HT1080 (cell line): ENCODE measurements at places on chromosomes 1 and 21.

- DNase-seq = no peak
Measured at GRCh38 chr1:3795453-3796214, 664 bp downstream of the LRRC47 start.

GRCh38 chr21:44571844-44572782, 1.4 kb upstream of the KRTAP10-4 start:
- DNase-seq = no peak

DNA sequence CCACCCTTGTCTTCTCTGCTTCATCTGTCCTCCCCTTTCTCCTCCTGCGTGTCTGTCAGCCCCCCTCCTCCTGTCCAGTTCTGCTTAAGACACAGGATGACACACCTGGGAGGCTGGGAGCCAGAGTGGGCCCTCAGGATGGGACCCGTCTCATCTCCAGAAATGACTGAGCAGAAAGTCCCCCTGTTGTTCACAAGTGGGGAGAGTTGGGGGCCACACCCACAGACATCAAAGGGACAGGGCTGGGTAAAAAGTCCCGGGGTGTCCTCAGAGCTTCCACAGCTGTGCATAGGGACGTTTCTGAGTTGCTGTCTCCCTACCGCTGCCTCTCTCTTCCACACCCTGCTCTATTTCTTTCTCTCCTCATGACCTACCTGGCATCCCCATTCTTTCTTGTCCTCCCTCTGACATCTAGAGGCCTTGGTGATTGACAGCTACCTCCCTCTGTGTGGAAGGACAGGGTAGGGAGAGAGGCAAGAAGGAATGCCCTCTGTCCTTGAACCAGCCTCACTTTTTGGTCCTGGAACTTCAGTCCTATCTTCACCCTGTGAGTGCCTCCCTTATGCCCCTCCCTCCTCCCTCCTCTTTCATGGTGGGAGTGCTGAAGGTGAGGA, 19.5 kb upstream of the SH2D2A start:
- DNase-seq = no peak

GRCh38 chr1:161351482-161351881, 16.2 kb downstream of the CFAP126 start:
- DNase-seq = no peak

DNA sequence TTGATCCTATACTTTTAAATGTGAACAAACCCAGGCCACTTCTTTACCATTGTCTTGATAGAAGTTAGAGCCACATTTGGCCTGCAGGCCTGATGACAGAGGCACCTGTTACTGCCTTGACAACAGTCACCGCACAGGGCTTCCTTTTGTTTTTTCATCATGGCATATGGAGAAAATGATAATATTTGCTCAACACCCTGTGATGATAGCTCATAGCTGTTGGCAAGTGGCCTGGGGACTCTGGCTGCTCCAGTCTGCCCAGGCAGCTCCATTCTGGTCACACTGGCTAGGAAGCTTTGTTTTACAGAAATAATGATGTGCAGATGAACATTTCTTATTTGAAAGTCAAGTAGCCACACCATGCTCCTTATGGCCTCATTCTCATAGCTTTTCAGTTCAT, 89.6 kb upstream of the GPR88 start:
- DNase-seq = no peak

GRCh38 chr1:204126956-204127355, 24.9 kb downstream of the ETNK2 start:
- no peak for DNase-seq

GRCh38 chr1:65581119-65581518, 160.7 kb downstream of the LEPR start:
- no peak for DNase-seq

GRCh38 chr1:181858135-181858534, 203.4 kb downstream of the ZNF648 start:
- DNase-seq = no peak

GRCh38 chr1:107726860-107727259, 238.1 kb downstream of the VAV3 start:
- no peak for DNase-seq

GRCh38 chr21:32463889-32464300, 51.4 kb downstream of the EVA1C start:
- DNase-seq = peak; percentile 89
